Body of pancreas (tissue), 4 donors: ENCODE measurements at places on chromosomes 3 and 15.
A peak's percentile ranks its signal among the peaks of the same experiment; 100 is the strongest.

DNA sequence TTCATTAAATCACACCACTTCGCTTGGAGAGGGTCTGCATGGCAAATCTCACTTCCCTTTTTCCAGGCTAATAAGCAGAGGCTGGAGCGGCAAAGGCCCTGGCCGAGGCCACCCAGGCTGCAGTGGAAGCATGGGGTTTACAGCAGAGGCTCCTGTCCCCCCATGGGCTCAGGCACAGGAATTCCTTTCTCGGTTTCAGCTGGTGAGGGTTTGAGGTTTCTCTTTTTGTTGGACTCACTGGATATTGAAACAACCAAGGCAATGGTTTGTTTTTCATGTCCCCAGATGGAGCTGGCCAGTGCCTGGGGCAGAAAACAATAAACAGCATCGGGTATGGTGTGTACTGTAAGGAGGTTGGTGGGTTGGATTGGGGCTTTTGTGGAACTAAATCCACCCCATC is 175.6 kb upstream of the RASGRP1 start:
- DNase-seq: no peak

GRCh38 chr15:74428442-74428787 is 5.3 kb downstream of the SEMA7A start:
- no peak overlapping the region for H3K4me3 ChIP-seq
- no peaks in the 10 kb centered on the region for H3K36me3 ChIP-seq
- DNase-seq: no peak
- no peak overlapping the region for H3K27ac ChIP-seq
- H3K27me3 ChIP-seq: no peaks in the 10 kb centered on the region

GRCh38 chr15:92617549-92618520 is 37.7 kb downstream of the FAM174B start:
- H3K27ac ChIP-seq: peak overlapping the region; percentile 89
- DNase-seq: peak; percentile 88
- H3K36me3 ChIP-seq: no peaks in the 10 kb centered on the region
- peaks cover 76% of the 10 kb centered on the region for H3K4me1 ChIP-seq
- no peaks in the 10 kb centered on the region for H3K27me3 ChIP-seq
- no peak overlapping the region for H3K4me3 ChIP-seq

- no peaks in the 10 kb centered on the region for H3K27me3 ChIP-seq
- H3K36me3 ChIP-seq: no peaks in the 10 kb centered on the region
- no peaks in the 10 kb centered on the region for H3K4me1 ChIP-seq
- no peak overlapping the region for H3K27ac ChIP-seq
- no peak overlapping the region for H3K4me3 ChIP-seq
Observed at GRCh38 chr3:116083683-116084082, 361.6 kb downstream of the LSAMP start.

- peaks cover 11% of the 10 kb centered on the region for H3K27me3 ChIP-seq
- no peaks in the 10 kb centered on the region for H3K36me3 ChIP-seq
- peaks cover 19% of the 10 kb centered on the region for H3K4me1 ChIP-seq
- H3K4me3 ChIP-seq: no peak within 1 kb of the TSS
- no peak within 1 kb of the TSS for H3K27ac ChIP-seq
Observed at GRCh38 chr3:134029734-134030378, at the start of gene SLCO2A1. TSS of gene SLCO2A1 (minus strand) at chr3:134029925. CDS start at chr3:134029802, 123 bp downstream.

DNA sequence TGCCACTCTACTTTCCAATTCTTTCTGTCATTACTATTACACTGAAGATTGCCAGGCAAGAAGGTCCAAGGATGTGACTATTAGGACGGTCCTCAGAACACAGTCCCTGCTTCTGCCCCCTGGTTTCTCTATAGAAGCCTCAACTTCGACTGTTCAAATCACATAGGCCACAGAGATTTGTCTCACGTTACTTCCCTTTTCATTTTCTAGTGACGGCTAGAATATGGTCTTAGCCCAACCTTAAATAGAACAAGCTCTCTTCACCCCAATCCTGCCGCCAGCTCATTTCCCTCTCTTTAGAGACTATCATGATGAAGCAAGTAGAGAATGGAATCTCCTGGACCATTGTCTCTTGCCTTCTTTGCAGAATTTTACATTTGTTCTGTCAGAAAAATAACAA is 84.9 kb downstream of the TIGIT start:
- no peak overlapping the region for H3K27ac ChIP-seq
- H3K36me3 ChIP-seq: no peaks in the 10 kb centered on the region
- peaks cover 11% of the 10 kb centered on the region for H3K4me1 ChIP-seq
- no peak overlapping the region for H3K4me3 ChIP-seq
- DNase-seq: no peak

DNA sequence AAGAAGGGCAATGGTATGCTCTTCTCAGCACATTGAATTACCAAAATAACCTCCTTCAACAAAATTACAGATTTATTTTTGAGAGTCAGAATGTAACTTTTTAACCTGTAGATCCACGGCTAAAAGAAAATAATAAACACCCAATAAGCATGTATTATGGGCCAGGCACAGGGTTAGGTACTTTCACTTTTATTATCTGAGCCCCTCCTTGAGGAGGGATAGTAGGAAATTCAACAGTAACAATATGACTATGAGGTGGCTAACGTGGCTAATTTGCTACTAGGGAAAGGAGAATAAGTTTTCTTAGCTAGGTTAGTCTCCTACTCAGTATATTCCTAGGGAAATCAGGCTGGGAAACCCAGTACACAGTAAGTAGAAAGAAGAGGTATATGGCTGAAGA is 306.9 kb downstream of the GAP43 start:
- H3K36me3 ChIP-seq: no peaks in the 10 kb centered on the region
- DNase-seq: no peak
- no peak overlapping the region for H3K4me3 ChIP-seq
- no peak overlapping the region for H3K27ac ChIP-seq

GRCh38 chr15:45729141-45729540 is 94.3 kb downstream of the SQOR start:
- H3K4me3 ChIP-seq: no peak overlapping the region
- no peak for DNase-seq
- H3K36me3 ChIP-seq: no peaks in the 10 kb centered on the region
- H3K4me1 ChIP-seq: no peaks in the 10 kb centered on the region

DNA sequence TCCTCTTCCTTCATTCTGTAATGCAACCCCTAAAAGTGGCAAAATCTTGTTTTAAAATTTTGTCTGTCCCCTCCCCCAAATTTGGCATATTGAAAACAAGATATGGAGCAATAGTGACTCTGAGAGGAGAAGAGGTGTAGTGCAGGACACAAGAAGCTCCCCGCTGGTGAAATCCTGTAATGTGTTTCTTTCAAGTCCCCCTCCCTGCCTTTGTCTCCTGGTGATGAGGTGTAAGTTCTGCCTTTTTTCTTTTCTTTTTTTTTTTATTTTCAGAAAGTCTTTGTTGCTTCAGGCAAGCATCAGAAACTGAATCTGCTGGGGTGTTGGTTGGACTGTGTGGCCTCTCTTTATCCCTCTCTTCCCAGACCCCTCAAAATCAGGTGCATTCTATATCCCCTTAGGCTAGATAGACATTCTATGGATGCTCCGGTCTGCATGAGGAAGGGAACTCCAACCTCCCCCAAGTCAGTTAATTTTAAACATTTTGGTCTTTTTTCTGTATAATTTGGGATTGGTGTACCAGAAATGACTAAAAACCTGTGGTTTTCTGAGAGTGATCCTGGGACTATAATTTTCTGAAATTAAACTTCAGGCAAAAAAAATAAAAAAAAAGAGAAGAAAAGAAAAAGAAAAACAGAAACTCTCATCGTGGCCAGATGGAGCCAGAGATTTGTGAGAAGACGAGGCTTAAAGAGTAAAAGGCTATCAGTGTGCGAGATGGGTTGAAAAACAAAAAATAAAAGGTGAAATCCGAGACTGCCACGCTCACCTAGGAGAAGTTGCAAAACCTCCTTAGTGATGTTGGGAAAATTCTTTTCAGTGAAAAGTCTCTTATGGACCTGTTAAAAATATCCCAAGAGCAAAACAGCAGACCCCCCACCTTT is 21.4 kb downstream of the ACKR2 start:
- DNase-seq: no peak
- H3K4me3 ChIP-seq: no peak overlapping the region
- no peak overlapping the region for H3K27ac ChIP-seq
- H3K36me3 ChIP-seq: no peaks in the 10 kb centered on the region
- no peaks in the 10 kb centered on the region for H3K4me1 ChIP-seq

- no peaks in the 10 kb centered on the region for H3K36me3 ChIP-seq
- H3K27ac ChIP-seq: no peak overlapping the region
- no peak overlapping the region for H3K4me3 ChIP-seq
- peak; percentile 66 for DNase-seq
- no peaks in the 10 kb centered on the region for H3K27me3 ChIP-seq
Observed at GRCh38 chr3:42130329-42131070, 39.3 kb downstream of the TRAK1 start.

GRCh38 chr3:159765860-159766294 is 222.8 kb upstream of the IL12A start:
- H3K27ac ChIP-seq: no peak overlapping the region
- peaks cover 6% of the 10 kb centered on the region for H3K27me3 ChIP-seq
- no peaks in the 10 kb centered on the region for H3K36me3 ChIP-seq
- H3K4me1 ChIP-seq: peaks cover 24% of the 10 kb centered on the region
- no peak overlapping the region for H3K4me3 ChIP-seq
- no peak for DNase-seq

DNA sequence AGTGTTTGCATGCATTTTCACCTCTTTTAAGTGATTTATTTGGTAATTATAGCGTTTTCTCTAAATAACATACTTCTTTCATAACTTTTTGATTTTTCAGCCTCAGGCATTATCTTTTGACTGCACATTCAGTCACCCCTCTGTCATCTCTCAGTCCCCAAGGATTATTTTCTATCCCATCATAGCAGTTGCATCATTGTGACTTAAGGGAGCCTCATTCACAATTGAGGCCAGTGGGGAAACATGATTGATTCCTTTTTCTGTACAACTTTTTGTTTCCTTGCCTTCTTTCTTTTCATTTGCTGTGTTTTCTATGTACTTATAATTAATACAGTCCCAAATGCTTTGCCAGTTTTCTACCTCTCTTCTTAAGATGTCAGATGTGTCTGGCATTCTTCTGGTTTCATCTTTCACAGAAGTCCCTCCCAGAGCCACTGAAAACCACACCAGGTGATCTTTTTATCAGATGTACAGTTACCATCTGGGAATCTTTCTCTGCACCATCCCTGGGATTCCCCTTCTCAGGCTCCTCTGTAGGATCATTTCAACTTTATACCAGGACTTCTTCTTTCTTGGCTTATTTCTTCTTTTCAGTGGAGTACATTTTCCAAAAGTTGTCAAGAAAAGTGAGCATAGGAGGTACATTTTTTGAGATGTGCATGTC is 151.4 kb downstream of the RAP2B start:
- no peaks in the 10 kb centered on the region for H3K4me1 ChIP-seq
- no peaks in the 10 kb centered on the region for H3K27me3 ChIP-seq
- DNase-seq: no peak

GRCh38 chr3:140223631-140224030 is 288.6 kb downstream of the CLSTN2 start:
- no peak overlapping the region for H3K27ac ChIP-seq
- no peaks in the 10 kb centered on the region for H3K36me3 ChIP-seq
- H3K4me3 ChIP-seq: no peak overlapping the region

DNA sequence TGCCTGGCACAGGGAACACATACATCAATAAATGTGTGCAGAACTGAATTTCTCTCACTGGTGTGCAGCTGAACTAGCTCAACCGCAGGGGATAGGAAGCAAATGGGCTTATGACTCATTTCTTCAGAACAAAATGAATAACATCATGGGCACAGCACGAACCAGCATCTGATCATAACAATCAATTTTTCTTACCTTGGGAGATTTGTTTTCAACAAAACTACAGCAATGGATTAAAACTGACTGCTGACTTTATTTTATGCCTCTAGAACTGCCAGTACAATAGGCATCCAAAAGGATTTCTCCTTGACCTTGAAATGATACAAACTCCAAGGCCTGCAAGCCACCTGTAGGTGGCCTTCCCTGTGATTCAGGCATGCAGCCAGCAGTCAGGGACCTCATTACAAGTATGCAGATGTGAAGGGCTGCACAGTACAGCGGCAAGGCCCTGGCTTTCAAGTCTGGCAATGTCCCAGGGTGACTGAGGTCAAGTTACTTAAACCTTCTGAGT is 26.1 kb downstream of the TAMM41 start:
- H3K27me3 ChIP-seq: no peaks in the 10 kb centered on the region
- H3K4me3 ChIP-seq: no peak overlapping the region
- peaks cover 2% of the 10 kb centered on the region for H3K36me3 ChIP-seq
- H3K27ac ChIP-seq: no peak overlapping the region
- no peaks in the 10 kb centered on the region for H3K4me1 ChIP-seq

DNA sequence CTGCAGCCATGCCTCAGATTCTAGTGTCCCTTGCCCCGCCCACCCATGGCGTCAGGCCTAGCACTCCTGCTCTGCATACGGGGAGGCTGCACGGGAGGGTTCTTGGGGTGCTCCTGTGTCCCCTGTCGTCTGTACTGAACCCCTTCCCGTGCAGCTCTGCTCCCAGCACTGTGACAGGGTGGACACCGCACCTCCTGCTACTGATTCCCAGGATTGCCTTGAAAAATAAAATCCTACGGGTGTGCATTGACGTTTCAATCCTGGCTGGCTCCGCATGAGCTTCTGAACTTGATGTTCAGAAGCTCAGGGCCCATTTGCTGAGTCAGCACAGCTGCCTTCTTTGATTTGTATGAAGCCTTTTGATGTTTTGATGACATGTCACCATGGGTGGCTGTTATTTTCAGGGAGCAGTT is 176.4 kb downstream of the APBA2 start:
- no peaks in the 10 kb centered on the region for H3K27me3 ChIP-seq
- no peak overlapping the region for H3K27ac ChIP-seq
- no peak for DNase-seq
- no peak overlapping the region for H3K4me3 ChIP-seq

GRCh38 chr15:89177633-89178306 is 43.6 kb downstream of the RLBP1 start:
- no peaks in the 10 kb centered on the region for H3K27me3 ChIP-seq
- peaks cover 21% of the 10 kb centered on the region for H3K36me3 ChIP-seq
- DNase-seq: peak; percentile 71
- no peak overlapping the region for H3K27ac ChIP-seq
- peaks cover 6% of the 10 kb centered on the region for H3K4me1 ChIP-seq

- no peak for DNase-seq
- no peak overlapping the region for H3K4me3 ChIP-seq
- H3K27ac ChIP-seq: no peak overlapping the region
- H3K27me3 ChIP-seq: no peaks in the 10 kb centered on the region
- H3K36me3 ChIP-seq: peaks cover 6% of the 10 kb centered on the region
- H3K4me1 ChIP-seq: no peaks in the 10 kb centered on the region
Observed at GRCh38 chr3:94115482-94115881, 52.6 kb downstream of the NSUN3 start.

DNA sequence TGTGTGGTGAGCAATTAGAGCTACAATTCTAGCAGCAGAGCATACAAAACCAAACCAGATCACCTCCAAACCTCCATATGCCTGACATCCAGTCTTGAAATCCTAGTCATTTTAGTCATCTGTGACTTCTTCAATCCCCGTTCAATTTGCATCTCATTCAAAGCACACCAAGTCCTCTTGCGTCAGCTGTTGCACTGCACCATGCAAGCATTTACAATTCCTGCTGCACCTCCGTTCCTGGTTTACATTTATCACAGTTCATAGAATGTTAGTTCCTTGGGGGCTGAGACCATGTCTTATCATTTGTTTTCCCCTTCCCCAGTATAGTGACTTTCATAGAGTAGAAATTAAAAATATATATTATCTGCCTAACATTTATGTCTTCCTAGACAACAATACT is 116.9 kb downstream of the BDH1 start:
- no peaks in the 10 kb centered on the region for H3K36me3 ChIP-seq
- H3K27me3 ChIP-seq: no peaks in the 10 kb centered on the region
- H3K4me1 ChIP-seq: no peaks in the 10 kb centered on the region
- H3K4me3 ChIP-seq: no peak overlapping the region

- DNase-seq: no peak
- H3K27ac ChIP-seq: no peak overlapping the region
- H3K36me3 ChIP-seq: no peaks in the 10 kb centered on the region
- no peak overlapping the region for H3K4me3 ChIP-seq
- peaks cover 6% of the 10 kb centered on the region for H3K4me1 ChIP-seq
Observed at GRCh38 chr3:107939691-107940442, 151.0 kb downstream of the CD47 start.
